ENCODE measurements at places on chromosomes 3 and 15. TPM values are rescaled to one million over a fixed set of nuclear protein-coding genes. Genes with fewer than 3 reads are reported as not detected.

HRG gene
- not detected for total RNA-seq

GPR149 gene
- total RNA-seq: not detected

BLM gene
- 43.6 TPM for total RNA-seq

GRCh38 chr3:32498992-32499391 is 3.7 kb downstream of the CMTM6 start:
- no peaks in the 10 kb centered on the region for H3K27me3 ChIP-seq
- no peak overlapping the region for H3K27ac ChIP-seq
- DNase-seq: no peak
- H3K36me3 ChIP-seq: no peaks in the 10 kb centered on the region

- no peaks in the 10 kb centered on the region for H3K36me3 ChIP-seq
- peak; percentile 64 for DNase-seq
- H3K4me3 ChIP-seq: no peak overlapping the region
- H3K4me1 ChIP-seq: no peaks in the 10 kb centered on the region
- H3K27me3 ChIP-seq: no peaks in the 10 kb centered on the region
Measured at GRCh38 chr3:15815696-15816095, 17.9 kb upstream of the ANKRD28 start.

DNA sequence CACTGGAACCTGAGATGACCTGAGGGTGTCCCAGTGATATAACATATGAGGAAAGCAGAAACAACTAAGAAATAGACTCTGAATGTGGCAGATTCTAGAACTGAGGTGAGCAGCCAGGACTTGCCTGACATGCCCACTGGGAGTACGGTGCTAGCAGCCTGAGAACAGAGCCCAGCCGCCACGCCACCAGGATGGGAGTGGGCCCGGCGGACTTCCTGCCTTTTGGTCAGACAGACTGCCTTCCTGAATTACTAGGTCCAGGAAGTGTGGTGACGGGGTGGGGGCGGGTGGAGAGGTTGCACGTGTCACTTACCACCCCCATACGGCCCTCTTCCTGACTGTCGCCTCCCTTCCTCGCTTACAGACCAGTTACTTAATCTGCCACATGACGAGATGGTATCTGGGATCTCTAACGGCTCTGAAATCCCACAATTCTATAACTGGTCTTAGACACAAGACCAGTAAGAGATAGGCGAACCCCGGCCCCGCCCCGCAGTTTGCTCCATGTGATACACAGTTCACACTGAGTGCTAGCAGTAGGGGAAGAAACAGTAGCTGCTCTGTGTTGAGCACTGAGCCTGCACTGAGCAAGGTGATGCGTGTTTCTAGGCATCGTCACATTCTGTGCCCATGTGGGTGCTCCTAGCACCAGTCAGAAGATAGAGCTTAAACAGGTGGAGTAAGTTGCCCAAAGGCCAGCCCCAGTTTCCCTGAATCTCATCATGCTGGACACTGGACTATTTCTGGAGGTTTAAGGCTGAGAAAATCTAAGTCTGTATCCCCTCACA is 95.7 kb downstream of the CPN2 start:
- no peaks in the 10 kb centered on the region for H3K27me3 ChIP-seq
- peaks cover 18% of the 10 kb centered on the region for H3K4me1 ChIP-seq
- peak; percentile 41 for DNase-seq

- no peak overlapping the region for H3K27ac ChIP-seq
- H3K27me3 ChIP-seq: no peaks in the 10 kb centered on the region
- no peak for DNase-seq
- H3K36me3 ChIP-seq: peaks cover 7% of the 10 kb centered on the region
Measured at GRCh38 chr15:22969489-22969888, 10.7 kb downstream of the CYFIP1 start.

DNA sequence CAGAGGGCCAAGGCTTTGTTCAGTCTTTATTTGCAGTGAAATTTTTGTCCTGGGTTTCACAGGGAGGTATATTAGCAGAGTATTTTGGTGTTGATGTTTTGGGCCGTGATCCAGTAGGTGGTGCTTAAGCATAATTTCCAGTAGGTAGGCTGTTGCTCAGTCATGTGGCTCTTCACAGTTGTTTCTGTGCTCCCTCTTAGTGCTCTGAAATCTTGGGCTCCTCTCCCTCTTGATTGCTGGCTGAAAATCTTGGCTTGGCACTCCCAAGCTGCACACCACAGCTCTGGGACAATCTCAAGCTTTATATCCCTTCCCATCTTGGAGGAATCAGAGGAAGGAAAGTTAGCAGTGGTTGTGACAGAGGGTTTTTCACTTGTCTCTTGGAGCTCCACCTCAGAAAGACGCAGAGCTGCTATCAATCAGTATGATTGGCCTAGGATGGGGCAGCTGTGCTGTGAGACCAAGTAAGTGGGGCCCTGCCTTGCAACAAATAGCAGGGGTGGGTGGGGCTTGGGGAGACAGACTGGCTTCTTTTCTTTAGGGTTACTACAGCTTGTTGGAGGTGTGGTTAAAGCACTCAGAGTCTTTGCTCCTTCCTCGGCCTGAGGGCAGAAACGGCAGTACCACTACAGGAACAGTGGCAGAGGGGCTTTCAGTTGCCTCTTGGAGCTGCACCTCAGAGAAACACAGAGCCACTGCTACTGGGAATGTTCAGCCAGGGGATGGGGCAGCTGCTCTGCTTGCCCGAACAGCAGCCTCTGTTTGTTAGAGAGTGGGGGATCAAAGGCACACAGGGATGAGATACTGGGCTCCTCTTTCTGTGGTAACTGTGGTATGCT is 627.0 kb downstream of the SI start:
- DNase-seq: no peak
- no peak overlapping the region for H3K27ac ChIP-seq
- H3K4me3 ChIP-seq: no peak overlapping the region
- no peaks in the 10 kb centered on the region for H3K4me1 ChIP-seq

DNA sequence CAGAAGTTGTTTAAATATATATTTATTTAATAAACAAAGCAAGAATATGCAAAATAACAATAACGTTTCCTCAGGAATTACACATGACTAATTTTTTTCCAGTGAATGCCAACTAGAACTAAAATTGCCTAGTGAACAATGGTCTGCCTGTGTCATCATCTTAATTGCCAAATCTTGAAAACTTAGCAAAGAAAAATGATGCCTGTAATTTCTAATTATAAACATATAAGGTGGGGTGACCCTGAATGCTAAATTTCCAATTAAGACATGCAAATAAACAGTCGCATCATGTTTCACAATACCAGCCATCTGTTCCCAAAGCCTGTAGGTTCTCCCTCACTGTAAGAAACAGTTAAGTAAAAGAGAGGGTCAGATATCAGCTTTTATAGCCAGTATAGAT is 67.6 kb upstream of the PLCL2 start:
- no peaks in the 10 kb centered on the region for H3K36me3 ChIP-seq
- H3K27me3 ChIP-seq: no peaks in the 10 kb centered on the region
- DNase-seq: no peak
- H3K4me3 ChIP-seq: no peak overlapping the region
- no peaks in the 10 kb centered on the region for H3K4me1 ChIP-seq

DNA sequence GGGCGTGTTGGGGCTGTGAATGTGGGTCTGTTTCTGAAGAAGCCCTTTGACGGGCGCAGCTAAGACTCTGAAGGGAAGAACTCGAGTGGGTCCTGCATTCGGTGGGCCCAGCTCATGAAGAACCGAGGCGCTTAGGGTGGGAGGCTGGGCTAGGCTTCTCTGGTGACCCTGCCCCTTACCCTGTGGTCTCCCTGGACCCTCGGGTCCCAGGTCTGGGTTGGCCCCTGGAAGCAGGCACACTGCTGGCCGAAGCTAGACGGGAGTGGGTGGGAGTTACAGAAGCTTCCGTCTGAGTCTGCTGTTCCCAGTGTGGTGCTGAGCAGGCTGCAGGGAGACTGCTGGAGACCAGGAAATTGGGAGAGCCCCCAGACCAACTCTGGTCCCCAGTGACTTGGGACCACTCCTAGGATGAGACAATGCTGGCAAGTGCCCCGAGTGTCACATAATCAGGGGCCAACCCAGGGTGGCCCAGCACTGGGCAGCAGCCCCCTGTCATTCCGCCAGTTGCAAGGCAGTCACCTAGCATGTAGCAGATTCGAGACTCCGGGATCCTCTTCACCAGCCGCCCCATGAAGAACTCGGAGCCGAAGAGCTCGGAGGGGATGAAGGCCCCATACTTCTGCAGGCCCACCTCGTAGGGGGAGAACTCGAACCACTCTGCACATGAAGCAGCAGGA is 16.7 kb upstream of the EHD4 start:
- H3K27me3 ChIP-seq: no peaks in the 10 kb centered on the region
- H3K27ac ChIP-seq: no peak overlapping the region
- H3K36me3 ChIP-seq: no peaks in the 10 kb centered on the region

DNA sequence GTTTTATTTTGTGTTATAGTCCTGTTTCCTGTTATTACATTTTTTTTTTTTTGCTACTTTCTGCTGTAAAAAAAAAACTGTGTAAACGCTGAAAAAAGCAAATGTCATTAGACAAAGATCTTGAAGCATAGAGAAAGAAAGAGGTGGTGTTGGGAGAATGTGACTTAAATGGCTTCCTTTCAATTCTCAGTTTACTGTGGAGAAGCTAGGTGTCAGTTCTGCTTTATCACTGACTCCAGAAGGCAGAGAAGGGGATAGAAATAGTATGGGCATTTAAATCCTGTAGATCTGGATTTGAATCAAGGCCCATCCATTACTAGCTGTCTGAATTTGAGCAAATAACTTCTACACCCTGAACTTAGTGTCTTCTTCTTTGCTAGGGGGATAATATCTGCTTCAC is 23.0 kb downstream of the PPM1L start:
- H3K4me3 ChIP-seq: no peak overlapping the region
- no peaks in the 10 kb centered on the region for H3K27me3 ChIP-seq
- H3K27ac ChIP-seq: no peak overlapping the region
